Stimulated activated CD4-positive, alpha-beta T cell treated with anti-CD3 and anti-CD28 coated beads, Interleukin-12 subunit alpha, Interleukin-12 subunit beta, amount 100 ng/mL, for 4 hours (primary cell): ENCODE measurements at places on chromosomes 16 and 17.

- peak; percentile 43 for DNase-seq
Observed at GRCh38 chr16:84548971-84549844, 44.7 kb upstream of the MEAK7 start.

- DNase-seq = no peak
Observed at GRCh38 chr16:9476744-9477143, 385.3 kb downstream of the HAPSTR1 start.

DNA sequence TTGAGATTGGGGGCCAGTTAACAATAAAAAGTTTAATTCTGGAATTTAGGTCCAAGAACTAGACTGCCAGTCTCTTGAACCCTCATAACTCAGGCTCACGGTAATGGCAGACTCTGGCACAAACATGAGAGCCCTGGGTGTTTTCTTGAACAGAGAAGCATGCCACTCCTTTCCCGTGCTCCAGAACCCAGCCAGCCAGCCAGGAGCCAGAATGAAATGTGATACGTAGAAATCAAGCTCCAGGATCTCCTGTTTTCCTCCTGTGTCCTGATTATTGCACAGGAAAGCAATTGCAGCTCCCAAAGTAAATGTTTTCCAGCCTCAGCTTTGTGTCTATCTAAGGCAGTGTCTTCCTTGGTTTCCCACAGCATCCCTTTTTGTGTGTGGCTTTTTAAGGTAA, 46.2 kb upstream of the NOL11 start:
- DNase-seq = no peak

- no peak for DNase-seq
Observed at GRCh38 chr16:54628796-54629625, 301.7 kb upstream of the IRX5 start.

GRCh38 chr17:69404399-69404798, 10.1 kb upstream of the MAP2K6 start:
- DNase-seq = no peak

- no peak for DNase-seq
Observed at GRCh38 chr17:74647871-74648672, 24.5 kb upstream of the CD300E start.

DNA sequence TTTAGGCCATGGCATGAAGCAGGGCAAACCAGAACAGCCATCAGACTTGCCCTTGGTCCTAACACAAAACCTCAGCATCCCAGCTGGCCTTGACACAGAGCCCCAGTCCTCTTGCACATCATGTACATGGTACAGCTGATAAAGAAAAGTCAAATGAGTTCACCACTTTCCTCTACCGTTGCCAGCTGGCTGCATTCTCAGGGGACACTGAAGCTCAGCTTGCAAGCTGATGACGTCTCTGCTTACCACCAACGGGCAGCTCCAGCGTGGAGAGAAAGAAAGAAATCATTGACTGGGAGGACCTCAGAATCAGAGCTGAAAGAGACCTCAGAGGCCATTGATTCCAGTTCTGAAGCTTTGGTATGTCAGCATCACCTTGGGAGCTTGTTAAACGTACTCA, 80.7 kb upstream of the CES5A start:
- DNase-seq = no peak

GRCh38 chr17:58402679-58403078, 14.7 kb downstream of the RNF43 start:
- DNase-seq = no peak

DNA sequence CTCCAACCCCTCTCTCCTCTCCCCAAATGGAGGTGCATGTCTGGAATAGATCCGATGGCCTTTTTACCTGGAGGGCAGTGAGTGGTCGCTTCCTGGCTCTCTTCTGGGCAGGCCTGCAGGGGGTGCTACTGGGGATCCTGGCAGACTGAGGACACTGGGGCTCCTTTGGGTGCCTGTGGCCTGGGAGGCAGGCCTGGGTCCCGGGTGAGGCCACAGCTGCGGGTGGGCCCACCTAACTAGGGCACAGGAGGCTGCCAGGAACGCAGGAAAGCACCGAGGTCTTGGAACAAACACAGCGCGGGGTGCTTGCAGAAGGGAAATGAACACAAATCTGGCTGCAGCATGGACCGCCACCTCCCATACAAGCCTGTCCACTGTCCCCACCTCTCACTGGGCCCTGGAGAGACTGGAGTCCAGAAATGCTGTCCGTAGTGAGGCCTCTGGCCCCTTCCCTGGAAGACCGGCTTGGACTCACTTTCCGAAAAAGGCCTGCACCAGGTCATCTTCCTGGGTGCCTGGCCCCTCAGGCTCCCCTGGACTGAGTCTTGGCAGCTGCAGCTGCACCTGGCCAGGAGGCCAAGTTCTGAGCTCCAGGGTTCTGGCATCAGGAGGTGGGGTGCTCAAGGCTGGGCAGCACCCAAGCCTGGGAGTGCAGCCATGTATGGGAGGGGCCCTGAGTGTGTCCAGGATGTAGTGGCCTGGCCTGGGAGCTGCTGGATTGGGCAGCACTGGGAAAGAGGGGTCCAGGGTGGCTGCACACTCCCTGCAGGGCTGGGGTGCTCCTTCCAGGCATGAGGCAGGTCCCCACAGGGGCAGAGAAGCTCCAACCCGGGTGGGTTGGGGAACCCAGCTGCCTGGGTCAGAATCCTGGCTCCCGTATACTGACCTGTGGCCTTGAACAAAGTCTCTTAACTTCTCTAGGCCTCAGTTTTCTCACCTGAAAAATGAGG, 195.1 kb downstream of the IRF8 start:
- DNase-seq = no peak

- no peak for DNase-seq
Observed at GRCh38 chr16:85856585-85856984, 42.4 kb upstream of the IRF8 start.

GRCh38 chr17:81295676-81296381, 722 bp upstream of the SLC38A10 start:
- DNase-seq = peak; percentile 26

DNA sequence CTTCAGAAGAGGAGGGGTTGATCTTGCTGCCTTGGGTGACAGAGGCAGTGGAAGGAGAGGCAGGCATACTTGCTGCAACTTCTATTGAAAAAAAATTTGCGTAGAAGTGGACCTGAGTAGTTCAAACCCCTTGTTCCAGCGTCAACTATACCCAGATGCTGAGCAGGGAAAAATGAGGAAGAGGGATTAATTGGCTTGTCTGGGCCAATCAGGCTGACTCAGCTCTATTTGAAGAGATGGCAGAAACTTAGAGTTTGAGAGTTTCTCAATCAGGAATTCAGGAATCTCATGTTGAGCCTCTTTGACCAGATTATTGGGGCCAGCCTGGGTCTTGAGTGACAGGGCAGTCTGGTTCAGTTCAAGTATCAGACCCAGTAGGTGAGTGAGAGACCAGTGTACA, 17.6 kb downstream of the CASC3 start:
- DNase-seq = no peak

DNA sequence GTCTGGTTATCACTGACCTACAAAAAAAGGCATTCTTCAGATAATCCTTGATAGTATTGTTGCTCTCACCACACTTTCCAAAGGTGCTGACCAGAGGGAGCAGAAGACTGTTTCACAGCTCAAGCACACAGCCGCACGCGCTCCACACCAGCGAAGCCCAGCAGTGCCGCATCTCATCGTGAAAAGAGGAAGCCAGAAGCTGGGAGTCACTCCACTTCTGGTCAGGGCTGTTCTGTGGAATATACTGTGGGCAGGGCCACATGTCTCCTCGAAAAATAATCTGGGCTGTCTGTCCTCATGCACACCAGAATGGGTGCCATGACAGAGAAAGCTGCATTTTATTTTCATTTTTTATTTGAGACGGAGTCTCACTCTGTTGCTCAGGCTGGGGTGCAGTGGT, 7.3 kb upstream of the PRSS36 start:
- no peak for DNase-seq

DNA sequence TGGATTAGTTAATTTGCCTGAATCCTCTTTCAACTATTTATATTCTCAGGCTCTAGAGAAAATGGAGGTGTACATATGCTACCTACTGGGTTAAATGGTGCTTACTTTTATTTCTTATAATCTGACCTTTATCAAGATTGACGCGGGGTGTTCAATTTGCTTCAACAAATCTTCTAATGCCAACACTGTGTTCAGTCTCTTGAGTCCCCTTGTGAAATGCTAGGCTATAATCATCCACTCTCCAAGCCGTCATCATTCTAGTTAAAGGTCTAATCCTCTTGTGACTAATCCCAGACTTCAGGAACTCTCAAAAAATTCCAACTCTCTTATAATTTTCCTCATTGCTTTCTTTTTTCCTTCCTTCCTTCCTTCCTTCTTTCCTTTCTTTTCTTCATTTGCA, 1396.2 kb downstream of the CDH8 start:
- no peak for DNase-seq

DNA sequence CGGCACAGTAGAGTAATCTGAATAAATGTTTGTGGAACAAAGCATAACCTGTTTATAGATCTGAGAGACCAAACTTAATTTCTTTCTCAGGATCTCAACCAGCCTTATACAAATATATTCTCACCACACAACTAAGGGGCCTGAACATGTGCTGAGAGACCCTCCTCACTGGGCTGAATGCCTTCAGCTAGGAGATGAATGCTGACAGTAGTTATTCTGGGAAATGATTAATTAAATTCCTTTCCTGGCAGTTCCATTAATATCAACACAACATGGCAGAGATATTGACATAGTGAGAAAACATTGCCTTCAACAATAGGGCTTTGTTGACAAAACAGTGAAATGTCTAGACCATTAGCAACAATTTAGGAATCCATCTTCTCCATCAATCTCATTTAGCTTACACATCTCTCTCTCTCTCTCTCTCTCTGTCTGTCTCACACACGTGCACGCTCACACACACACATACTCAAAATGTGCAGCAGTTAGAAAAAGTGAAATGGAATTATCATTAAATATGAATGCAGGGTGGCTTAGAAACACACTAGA, 780.8 kb upstream of the CDH8 start:
- no peak for DNase-seq

- no peak for DNase-seq
Observed at GRCh38 chr17:55441544-55441943, 19.9 kb upstream of the MMD start.

DNA sequence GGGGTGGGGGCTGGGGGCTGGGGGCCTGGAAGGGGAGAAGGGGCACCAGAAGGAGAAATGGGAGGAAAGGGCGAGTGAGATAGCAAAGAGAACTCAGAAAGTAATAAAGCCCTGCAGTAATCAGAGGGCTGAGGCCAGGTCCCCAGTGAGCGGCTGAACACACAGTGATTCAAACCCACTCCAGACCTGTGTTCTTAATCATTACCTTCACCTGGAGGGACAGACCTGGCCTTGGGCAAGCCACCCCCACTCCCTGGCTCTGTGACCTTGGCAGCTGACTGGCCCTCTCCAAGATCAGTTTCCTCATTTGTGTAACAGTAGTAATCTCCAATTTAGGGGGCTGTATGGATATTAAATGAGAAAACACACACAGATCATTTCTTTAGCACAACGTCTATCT, 150.4 kb downstream of the WWOX start:
- DNase-seq = no peak

- DNase-seq = no peak
Observed at GRCh38 chr16:49275050-49275730, 6.4 kb downstream of the CBLN1 start.
